ENCODE measurements at places on chromosomes 1 and 21.

- no peak for DNase-seq
Measured at GRCh38 chr1:192608671-192609070, 27.3 kb upstream of the RGS13 start.

- no peak for DNase-seq
Measured at GRCh38 chr1:28365864-28366263, 3.7 kb upstream of the PHACTR4 start.

GRCh38 chr1:223715604-223716172 lies 3.3 kb downstream of the CAPN2 start:
- DNase-seq, result no peak

DNA sequence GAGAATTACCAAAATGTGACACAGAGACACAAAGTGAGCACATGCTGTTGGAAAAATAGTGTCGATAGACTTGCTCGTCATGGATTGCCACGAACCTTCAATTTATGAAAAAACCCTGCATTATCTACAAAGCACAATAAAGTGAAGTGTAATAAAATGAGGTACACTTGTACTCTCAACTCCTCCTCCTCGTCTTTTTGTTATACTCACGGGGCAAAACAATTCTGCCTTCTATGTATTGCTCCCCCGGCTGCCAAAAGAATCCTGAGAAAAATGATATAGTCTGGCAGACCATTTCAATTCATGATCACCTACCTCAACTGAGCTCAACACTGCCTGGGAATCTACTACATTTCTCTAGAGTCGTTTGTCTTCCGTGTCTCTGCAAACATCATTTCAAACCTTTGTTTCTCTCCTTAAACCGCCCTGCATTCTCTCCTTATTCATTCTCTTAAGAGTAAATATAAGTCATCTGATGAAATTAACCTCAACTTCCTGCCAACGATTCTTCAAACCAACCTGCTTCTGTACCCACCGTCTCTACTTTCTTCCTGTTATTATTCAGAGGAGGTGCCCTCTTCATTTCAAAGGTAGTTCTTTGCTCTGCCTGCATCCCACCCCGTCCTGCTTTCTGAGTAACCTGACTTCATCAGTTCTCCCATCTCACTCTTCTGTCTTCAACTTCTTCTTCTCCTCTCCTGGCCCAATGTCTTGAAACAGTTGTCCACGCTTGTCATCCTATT lies 12.9 kb upstream of the IL19 start:
- no peak for DNase-seq

GRCh38 chr1:72946903-72947499 lies 664.7 kb upstream of the NEGR1 start:
- no peak for DNase-seq

GRCh38 chr1:199356561-199356960 lies 670.9 kb upstream of the NR5A2 start:
- no peak for DNase-seq
